ENCODE measurements at places on chromosomes 6 and 20.

- DNase-seq, result no peak
Measured at GRCh38 chr6:39314273-39314795, at the start of gene KCNK17. Gene KCNK17, minus strand, starts transcription at chr6:39314419. Its CDS starts 99 bp downstream, at chr6:39314320.

DNA sequence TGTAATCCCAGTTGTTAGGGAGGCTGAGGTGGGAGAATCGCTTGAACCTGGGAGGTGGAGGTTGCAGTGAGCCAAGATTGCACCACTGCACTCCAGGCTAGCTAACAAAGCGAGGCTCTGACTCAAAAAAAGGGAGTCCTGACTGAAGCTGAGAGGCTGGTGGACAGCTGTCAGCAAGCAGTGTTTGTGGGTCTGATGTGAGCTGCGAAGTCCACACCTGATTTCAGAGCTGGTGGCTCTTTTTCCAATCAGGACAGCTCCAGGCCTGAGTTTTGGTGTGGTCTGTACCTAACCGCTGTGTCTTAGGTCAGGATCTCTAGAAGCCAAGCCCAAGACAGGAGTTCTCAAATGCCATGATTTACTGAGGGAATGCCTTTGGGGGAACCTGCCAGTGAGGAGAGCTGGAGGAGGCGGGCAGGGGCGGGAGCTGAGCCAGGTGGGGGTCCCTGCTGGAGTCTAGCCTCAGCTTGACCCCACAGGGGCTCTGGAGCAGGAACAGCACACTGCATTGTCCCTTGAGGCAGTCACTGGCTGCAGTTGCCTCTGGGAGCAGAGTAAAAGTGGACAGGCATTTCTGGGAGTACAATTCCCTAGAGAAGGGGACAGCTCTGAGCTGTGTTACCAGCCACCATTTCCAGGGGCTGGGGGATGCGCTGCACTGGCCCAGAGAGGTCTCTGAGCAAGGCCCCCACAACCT lies 5.0 kb downstream of the GFRA4 start:
- no peak for DNase-seq

GRCh38 chr6:23409531-23409930 lies 716.5 kb upstream of the NRSN1 start:
- no peak for DNase-seq

DNA sequence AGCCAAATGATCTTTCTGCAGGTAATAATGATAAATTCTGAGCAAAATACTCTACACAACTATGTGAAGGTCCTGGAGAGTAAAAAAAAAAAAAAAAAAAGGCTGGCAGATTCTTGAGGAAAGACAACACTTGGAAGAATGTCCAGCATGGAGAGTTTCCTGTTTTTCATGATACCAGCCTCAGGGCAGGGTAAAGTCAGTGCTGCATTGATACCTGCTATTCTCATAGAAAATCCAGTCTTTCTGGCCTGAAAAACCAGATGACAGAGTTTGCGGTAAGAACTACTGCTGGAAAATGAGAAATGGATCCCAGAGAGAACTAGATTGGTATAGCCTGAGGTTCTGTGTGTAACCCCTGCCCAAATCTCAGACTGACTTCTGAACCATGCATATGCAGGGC lies 89.1 kb downstream of the AFG1L start:
- no peak for DNase-seq

DNA sequence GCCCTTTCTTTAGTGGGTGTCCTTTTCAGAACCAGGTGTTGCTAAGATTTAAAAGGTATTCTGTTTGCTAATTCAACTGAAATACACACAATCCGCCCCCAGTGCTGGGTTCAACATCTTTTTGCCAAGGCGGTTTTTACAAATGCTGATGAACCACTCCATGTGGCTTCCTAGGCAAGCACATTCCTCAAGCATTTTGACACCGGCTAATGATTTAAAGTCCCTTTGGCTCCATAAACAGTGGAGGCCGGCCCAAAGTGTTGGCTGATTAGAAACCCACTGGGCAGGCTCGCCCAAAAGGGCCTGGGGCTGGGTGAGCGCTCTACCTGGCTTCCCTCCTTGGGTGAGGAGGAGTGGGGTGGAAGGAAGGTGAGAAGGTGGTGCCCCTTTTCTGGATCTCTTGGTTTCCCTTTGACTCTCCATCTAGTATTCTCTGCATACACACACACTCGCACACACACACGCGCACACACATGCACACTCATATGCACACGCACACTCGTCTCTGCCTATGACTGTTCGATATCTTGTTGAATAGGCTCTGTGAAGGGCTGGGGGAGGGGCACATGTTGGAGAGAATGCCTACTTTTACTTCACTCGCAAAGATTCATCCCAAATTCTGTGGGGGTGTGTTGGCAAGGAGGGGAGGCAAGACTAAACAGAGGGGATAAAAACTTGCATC lies 66.7 kb upstream of the ARMC2 start:
- peak; percentile 29 for DNase-seq

- no peak for DNase-seq
Measured at GRCh38 chr6:110399219-110400071, 15.9 kb downstream of the DDO start.

DNA sequence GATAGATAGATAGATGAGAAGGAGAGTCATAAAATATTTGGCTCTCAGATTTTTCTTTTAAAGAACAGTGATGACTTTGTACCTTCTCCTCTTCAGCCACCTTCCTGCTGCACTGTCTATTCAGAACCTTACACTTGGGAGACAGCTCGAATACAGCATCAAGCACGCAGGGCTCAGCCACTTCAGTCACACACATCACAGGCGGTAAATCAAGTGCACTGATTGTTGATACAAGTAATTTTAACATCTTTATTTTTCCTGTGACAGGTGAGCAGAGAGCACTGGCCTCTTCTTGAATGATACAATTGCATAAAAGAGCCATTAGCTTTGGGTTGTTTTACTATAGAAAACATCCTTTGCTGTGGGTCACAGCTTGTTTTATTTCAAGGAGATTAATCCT lies 1118.5 kb upstream of the EYS start:
- DNase-seq, result no peak

- no peak for DNase-seq
Measured at GRCh38 chr6:133130863-133131262, 110.3 kb upstream of the EYA4 start.

- no peak for DNase-seq
Measured at GRCh38 chr20:61749406-61750075, 316.1 kb downstream of the TAF4 start.

DNA sequence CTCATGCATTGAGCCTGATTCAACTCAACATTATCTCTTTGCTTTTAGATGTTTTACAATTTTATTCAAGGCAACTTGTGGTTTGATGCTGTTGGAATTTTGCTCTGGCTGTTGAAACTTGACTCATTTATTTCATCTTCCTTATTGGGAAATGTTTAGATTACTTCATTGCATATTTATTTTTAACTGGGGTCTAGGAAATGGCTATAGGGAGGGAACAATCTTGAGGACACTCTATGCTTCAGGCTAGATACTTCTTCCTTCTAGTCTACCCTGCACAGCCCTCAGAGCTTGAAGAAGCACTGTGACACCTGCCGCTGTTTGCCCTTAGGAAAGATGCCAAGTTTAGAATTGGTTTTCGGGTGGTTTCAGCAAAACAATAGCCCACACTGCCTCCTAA lies 183.4 kb downstream of the ADGRG6 start:
- DNase-seq, result peak; percentile 40

DNA sequence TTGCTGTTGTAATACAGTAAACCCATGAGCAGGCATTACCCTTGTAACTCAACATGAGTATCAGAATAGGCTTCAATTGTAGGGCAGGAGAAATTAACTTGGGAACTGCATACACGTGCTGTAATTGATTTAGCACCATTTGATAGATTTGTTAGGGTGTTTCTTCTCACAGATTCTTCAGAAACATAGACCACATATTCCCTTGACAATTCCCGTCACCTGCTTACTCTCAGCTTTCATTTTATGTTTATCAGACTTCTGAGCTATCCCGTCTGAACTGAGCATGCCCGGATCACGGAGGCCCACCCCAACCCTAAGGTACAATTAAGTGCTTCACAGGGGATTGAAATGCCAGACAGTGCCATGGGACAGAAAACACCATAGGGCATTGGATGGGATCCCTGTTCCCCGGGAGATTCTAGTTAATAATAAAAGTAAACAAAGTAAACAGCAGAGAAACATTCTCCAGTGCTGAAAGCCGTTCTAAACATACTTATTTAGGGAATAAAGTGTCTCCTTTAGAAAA lies 179.7 kb downstream of the PHACTR1 start:
- DNase-seq, result no peak

DNA sequence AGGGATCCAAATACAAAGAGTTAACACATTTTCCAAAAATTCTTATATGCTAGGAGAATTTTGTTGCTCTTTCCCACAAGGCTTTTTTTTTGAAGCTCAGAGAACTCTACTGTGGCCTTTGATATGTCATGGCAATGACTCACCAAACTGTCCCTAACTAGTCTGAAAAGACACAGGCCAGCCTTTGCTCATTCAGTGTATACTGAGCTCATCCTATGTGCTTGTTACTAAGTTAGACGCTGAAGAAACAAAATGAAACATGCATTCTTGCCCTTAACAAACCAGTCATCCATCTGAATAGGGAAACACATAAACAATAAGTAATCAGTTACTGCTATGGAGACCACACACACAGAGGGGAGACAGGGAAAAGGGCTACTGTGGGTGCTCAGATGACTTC lies 291.8 kb downstream of the FOXC1 start:
- peak; percentile 11 for DNase-seq

GRCh38 chr6:149089510-149089909 lies 228.0 kb upstream of the TAB2 start:
- no peak for DNase-seq
